K562 (cell line): ENCODE measurements at places on chromosomes 1 and 21.

- DNase-seq, result no peak
Measured at GRCh38 chr1:6495041-6495441, 3.6 kb upstream of the PLEKHG5 start.

GRCh38 chr1:213286235-213286634, 235.2 kb downstream of the RPS6KC1 start:
- DNase-seq, result no peak

DNA sequence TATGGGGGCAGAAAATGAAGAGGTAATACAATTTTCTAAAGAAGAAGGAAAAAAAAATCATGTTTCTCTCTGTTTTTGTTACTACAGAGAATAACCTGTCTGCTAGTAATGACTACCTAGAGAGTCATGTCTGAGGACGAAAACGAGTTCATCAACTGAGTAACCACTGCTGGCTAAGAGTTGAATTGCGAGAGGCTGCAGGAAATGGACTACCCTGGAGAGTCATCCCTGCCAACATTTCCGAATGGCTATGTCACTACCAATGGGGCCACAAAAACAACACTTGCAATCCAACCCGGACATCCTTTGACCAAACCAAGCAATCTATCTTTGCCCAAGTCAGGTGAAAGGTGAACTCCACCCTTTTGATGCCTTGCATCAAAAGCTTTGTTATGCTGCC, 120.6 kb downstream of the FCRL5 start:
- no peak for DNase-seq

DNA sequence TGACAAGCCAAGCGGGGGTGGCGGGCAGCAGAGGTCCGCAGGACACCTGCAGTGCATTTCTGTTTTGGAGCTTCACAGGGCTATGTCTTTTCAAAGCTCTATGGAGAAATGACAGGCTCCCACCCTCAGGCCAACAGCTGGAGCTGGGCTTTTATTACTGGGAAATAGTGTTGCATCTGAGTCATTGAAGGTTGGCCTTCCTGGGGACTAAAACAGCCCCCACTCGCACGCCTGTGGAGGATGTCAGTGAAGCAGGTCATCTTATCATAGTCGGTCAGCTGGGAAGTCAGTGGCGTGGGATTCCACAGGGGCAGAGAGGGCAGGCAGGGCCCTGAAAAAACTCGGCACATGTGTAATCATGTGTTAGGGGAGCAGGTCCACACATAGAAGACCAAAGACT, 55.3 kb downstream of the NTPCR start:
- DNase-seq, result peak; percentile 35

DNA sequence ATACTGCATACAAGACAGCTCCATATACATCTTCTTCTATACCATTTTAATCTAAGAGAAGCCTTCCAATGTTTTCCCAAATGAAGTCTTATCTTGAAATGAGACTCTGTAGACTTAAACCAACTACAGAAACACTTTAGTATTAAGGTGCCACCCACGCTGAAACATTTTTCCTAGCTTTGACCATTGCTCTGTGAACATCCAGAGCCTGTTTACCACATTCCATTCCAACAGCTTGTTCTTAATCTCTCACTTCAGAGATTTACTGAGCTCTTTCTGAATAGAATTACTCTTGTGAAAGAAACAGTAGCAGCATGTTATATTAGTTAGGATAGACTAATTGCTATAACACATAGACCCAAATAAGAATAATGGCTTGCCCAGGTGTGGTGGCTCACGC, 19.6 kb upstream of the POGZ start:
- no peak for DNase-seq

DNA sequence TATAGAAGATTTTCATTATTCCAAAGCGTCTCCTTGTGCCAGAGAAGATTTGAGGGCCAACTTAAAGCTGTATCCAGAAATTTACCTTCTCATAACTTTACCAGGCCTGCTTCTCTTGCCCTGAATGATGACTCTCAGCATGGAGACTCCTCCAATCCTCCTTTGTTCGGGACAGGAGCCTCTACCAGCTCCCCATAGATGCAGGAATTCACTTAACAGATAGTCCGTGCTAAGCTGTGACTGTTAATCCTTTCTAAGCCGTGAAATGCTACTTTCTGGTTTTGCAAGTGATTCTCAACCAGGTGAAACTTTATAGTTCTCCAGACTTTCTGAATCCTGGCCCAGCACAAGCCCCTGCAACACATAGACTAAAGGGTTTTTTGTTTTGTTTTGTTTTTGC, 31.8 kb upstream of the KCND3 start:
- DNase-seq, result no peak

DNA sequence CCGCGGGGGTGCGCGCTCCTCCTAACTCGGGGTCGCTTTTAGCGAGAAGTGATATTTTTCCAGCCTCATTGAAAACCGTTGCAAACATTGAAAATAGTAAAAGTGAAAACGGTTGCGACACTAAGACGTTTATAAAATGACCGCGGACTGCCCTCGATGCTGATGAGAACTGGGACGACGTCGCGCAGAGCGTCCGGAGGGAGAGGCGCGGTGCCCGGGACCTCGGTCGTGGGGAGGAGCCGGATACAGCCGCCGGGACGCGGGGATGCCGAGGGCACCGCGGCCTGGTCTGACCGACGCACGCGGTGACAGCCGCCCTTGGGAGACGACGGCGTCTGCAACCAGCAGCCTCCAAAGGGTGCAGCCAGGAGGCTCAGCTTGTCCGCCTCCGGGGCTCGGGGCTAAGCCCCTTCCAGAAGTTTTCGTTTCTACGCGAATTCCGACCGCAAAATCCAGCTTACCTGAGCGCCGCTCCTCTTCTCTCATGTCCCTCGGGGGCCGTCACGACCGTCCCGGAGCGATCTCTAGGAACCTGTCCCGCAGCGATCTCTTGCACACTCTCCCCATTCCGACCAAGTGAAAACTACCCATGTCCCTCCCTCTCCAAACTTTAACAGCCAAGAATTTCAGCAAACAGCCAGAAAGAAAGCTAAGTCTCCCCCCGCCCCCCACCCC, 144.4 kb upstream of the ETS2 start:
- no peak for DNase-seq

DNA sequence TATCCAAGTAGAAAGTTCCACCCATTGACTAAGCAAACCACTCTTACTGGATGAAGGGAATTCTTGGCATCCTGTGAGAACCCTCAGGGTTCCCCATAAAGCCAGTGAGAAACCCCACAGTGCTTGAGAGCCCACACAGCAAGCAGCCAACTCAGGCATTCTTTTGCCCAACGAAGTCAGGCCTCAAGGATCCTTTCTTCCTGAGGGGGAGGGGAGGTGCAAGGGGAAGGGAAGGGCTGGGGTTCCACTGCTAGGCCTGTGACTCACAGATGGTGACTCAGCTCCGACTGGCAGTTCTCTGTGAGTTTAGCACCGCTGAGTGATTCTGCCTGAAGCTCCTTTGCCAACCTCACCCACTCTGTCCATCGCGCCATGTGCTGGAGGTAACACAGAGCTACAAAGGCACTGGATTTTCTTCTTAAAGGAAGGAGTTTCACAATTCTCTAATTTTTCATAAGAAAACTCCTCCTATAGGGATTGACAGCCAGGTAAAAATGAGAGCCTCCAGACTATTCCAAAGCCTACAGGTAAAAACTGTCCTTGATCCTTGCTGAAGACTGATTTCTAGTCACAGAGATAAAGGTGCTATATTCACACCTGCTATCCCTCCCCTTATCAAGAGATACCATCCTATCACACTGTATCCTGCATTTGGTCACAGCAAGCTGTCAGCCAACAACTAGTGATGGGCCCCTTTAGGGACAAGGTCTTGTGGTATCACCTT, 4.8 kb downstream of the ENO1 start:
- DNase-seq, result peak; percentile 80

GRCh38 chr1:17335821-17336710, 28.1 kb downstream of the PADI4 start:
- peak; percentile 81 for DNase-seq

- no peak for DNase-seq
Measured at GRCh38 chr1:197156692-197157091, 10.2 kb upstream of the ASPM start.

DNA sequence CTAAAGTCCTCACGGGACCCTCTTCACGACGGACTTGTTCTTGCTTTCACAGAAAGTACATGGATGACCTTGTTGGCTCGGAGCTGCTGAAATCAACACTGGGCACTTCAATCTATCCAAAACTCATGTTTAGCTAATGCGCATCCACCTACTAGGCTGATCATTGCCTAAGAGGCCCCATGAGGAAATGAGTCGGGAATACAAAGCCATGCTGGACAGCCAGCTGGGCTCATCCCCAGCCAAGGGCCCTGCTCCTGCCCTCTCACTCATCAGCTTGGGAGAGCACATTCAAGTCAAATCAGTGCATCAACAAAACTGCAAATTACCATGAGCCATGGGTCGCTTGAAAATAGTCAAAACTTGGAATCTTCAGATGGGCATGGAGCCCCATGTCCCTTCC, 14.8 kb upstream of the HEYL start:
- DNase-seq, result no peak

- no peak for DNase-seq
Measured at GRCh38 chr1:28519946-28520725, 14.3 kb downstream of the RCC1 start.
